ENCODE measurements at places on chromosomes 4 and X.

DNA sequence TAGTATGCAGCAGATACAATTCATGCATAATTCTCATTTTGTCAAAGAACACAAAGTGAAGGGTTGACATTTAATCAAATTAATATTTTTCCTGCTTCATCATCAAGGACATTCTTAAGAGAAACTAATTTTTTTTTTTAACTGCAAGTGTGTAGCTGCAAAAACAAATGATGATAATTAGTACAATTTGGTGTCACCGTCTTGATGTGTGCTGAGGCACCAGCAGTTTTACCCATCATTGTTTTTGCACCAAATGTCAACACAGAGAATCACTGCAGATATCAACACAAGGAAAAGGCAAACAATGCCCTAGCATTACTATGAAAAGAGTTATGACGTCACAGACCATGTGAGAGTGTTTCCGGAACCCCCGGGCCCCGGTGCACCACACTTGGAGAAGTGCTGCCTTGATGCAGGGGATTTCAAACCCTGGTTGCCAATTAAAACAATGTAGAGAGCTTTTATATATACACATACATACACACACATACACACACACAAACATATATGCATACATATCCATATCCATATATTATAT is 55.9 kb downstream of the AGA start:
- DNase-seq: no peak

DNA sequence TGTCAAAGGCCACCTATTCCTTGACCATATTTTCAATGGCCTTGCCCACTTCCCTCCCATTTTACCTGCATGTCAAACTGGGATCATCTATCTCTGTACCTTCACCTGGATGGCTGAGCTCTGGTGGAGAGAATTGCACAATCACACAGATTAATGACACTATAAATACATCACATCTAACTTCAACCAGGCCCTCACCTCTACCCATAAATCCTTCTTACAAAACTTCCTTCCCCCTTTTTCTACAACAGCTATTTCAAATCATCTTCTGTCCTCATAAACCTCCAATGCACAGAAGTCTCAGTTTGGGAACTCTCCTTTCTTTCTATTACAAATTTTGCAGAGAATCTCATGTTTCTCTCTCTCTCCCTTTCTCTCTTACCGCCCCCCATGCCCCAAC is 9.2 kb downstream of the PALLD start:
- no peak for DNase-seq

GRCh38 chr4:151359576-151359975 is 34.2 kb upstream of the SH3D19 start:
- no peak for DNase-seq

- DNase-seq: no peak
Observed at GRCh38 chr4:73693811-73694210, 46.6 kb upstream of the CXCL8 start.

DNA sequence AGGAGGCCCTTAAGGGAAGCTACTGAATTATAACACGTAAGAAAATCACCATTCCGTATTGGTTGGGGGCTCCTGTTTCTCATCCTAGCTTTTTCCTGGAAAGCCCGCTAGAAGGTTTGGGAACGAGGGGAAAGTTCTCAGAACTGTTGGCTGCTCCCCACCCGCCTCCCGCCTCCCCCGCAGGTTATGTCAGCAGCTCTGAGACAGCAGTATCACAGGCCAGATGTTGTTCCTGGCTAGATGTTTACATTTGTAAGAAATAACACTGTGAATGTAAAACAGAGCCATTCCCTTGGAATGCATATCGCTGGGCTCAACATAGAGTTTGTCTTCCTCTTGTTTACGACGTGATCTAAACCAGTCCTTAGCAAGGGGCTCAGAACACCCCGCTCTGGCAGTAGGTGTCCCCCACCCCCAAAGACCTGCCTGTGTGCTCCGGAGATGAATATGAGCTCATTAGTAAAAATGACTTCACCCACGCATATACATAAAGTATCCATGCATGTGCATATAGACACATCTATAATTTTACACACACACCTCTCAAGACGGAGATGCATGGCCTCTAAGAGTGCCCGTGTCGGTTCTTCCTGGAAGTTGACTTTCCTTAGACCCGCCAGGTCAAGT is 6.9 kb upstream of the MSANTD1 start:
- no peak for DNase-seq

DNA sequence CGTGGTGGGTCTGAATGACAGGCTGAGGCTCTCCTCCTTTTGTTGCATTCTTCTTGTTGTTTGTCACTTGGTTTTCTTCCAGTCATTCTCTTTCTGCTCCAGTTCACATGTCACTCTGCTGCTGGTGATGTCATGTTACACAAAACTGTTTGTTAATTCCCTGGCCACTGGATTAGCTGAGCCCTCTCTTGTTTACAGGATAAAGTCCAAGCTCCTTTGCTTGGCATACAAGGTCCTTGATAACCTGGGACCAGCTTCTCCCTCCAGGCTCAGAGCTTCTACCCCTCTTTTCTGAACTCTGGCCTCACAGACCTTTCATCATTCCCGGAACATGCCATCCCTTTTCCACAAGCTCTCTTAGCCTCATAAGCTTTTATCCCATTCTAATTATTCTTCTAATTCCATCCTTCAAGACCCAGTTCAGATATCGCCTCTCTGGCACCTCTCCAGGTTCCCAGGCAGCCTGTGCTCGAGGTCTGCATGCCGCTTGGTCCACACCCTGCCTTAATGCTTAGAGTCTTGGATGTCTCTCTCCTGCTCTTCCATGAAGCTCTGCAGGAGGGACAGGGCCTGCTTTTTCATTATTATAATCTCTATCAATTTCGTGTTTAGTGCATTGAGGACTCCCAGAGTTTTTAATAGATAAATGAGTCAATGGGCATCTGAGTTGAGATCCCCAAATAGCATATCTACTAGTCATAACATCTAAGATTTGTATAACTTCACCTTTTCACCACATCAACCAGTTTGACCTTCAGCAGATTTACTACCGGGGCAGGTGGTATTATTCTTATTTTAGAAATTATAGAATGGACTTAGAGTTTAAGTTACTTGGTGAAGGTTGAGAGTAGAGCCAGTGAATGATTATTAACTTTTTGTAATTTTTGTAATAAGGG is 98.7 kb downstream of the TMEM131L start:
- DNase-seq: no peak

GRCh38 chr4:98891478-98892337 is 37.2 kb downstream of the EIF4E start:
- no peak for DNase-seq

- DNase-seq: no peak
Observed at GRCh38 chr4:95066050-95066449, 308.3 kb downstream of the BMPR1B start.

DNA sequence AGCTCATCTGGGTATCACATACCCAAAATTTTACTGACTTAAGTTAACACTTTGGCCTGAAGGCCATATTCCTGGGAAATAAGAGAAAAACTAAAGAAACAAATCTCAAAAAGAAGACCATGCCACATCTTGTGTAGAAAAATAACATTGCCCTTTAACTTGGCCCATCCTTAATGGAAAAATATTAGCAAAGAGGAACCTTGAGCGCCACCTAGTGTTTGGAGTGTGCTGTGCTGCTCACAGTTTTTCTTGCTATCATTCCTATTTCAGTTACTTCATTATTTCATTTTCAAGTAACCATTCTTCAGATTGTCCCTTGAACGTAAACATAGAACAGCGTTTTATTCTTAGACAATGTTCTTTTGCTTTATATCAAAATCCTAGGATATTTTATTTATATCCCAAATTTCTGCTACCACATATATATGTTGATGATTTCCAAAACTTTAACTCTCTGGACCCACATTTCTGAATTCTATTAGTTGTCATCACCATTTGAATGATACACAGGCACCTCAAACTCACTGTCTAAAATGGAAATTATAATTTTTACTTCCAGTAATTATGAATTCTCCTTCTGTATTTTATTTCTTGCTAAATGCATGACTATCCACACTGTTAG is 999.0 kb upstream of the ADGRL3 start:
- DNase-seq: no peak

GRCh38 chr4:76803522-76803921 is 94.4 kb downstream of the SOWAHB start:
- no peak for DNase-seq

- DNase-seq: no peak
Observed at GRCh38 chr4:11700751-11701226, 272.1 kb upstream of the HS3ST1 start.

GRCh38 chrX:103253608-103254007 is 1.3 kb downstream of the TCEAL8 start:
- DNase-seq: no peak

GRCh38 chr4:26235500-26235899 is 85.3 kb upstream of the RBPJ start:
- no peak for DNase-seq

DNA sequence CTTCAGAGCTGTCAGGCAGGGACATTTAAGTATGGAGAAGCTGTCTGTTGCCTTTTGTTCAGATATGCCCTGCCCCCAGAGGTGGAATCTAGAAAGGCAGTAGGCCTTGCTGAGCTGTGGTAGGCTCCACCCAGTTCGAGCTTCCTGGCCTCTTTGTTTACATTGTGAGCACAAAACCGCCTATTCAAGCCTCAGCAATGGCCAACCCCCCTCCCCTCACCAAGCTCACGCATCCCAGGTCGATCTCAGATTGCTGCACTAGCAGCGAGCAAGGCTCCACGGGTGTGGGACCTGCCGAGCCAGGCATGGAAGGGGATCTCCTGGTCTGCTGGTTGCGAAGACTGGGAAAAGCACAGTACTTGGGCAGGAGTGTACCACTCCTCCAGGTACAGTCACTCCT is 59.3 kb downstream of the ZNF674 start:
- DNase-seq: no peak

DNA sequence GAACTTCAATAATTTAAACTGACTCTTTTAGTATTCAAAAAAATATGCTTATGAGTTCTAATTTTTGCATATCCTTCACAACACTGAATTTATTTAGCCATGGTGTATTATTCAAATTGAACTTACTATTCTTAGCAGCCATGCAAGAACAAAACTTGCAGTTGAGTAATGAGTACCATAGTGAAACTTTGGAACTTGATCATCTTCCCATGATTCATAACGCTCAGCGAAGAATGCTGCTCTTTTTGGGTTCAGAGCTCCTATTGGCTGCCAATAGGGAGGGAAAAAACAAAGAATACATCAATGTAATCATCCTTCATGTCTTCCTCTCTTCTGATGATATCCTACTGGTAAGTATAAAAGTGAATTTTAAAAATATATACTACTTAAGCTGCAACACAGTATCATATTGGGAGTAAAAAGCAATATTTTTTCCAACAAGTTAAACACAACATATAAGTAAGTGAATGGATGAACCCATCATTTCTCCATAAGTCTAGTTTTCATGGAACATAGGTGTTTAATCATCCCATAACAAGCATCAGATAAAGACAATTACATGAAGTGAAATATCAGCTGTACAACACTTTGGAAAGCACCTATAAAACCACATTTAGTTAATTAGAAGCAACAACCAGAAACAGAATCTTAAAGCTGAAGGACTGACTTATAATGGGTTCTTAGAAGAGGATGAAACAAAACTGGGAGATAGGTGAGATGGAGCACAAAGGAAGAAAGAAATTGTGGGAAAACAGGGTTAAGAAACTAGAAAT is 145.2 kb upstream of the MAB21L2 start:
- DNase-seq: no peak

DNA sequence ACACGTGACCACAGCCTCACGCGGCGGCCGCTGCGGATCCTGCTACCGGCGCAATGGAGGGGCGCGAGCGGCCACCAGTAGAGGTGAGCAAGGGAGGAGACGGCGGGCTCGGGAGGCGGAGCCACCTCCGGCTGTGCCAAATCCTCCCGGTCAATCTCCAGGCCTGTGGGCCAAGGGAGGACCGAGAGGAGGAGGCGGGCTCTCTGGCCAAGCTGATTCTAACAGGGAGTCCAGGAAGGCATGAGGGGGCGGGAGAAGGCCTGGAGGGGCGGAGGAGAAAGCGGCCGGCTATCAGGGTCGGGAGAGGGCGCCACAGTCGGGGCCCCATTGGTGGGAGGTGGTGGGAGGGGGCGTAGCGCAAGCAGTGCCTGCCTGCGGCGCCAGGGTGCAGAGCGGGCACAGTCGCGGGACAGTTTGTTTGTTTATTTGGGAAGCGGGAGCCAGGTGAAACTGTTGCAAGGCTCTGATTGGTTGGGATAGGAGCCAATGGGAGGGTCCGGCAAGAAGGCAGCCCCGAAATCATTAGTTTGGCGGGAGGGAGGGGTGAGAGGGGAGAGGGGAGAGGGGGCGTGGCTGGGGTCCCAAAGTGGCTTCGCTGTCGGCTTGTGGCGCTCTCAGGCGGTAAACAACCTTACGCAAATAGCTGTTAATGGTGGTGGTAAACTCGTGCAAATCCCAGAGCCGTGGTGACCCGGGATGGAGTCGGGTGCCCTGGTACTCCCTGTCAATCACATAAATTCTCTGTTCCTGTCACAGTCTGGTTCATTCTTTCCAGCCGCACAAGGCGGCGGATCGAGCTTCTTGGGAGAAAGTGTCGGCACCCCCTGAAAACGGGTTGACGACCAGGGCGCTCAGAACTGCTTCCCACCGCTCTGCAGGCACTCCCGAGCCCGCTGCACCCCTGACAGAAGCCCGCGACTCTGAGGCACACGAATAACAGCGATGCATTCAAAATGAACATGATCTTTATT is at the start of gene IRS4:
Gene IRS4, minus strand, starts transcription at position 55 of the 971 bp plus-strand sequence.
- no peak for DNase-seq

DNA sequence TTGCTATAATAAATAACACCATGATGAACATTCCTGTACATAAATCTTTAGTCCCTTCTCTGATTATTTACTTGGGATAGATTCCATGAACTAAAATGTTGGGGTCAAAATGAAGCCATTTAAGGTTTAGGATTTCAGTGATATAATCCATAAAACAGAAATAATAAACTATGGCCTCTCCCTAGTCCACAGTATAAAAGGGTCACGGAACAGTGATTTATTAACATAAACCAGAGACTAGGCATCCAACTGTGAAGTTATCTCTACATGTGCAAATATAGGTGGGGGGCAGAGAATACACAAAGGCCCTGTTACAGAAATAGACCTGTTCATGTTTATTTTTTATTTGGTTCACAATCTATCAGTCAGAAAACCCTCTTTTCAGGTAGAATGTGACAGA is 499.1 kb upstream of the SLIT2 start:
- DNase-seq: no peak

DNA sequence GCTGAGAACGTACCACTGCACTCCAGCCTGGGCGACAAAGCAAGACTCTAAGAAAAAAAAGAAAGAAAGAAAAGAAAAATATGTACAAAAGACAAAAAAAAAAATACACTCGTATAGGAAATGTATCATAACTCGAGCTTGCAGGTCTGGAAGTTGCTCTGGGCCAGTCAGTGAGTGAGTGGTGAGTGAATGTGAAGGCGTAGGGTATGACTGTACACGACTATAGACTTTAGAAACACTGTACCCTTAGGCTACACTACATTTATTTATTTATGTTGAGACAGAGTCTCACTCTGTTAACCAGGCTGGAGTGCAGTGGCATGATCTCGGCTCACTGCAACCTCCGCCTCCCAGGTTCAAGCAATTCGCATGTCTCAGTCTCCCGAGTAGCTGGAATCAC is 29.4 kb downstream of the EVC2 start:
- no peak for DNase-seq

Data from activated gamma-delta T cell treated with Interleukin-2 at 50 U/mL for 16 hours (primary cell).